Kidney (tissue), 22 donors: ENCODE measurements at places on chromosomes 7 and 10. TPM values are rescaled to one million over a fixed set of nuclear protein-coding genes. Genes with fewer than 3 reads are reported as not detected.

The FOXI2 gene
- 1.1 TPM for total RNA-seq

The DOCK1 gene
- 81.7 TPM for total RNA-seq

DNA sequence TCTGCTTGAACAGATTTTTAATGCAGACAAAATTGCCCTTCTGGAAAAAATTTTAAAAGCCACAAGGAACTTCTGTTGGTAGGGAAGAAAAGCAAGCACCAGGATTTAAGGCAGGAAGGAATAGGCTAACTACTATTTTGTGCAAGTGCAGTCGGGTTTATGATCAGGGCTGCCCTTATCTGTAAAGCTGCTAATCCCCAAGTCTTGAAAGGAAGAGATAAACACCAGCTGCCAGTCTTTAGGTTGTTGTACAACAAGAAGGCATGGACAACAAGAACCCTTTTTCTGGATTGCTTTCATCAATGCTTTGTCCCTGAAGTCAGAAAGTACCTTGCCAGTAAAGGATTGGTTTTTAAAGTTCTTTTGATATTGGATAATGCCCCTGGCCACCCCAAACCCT is 40.7 kb downstream of the RALA start:
- DNase-seq, result no peak

GRCh38 chr7:128103498-128104107 is 72.4 kb upstream of the LRRC4 start:
- DNase-seq, result peak; percentile 21

DNA sequence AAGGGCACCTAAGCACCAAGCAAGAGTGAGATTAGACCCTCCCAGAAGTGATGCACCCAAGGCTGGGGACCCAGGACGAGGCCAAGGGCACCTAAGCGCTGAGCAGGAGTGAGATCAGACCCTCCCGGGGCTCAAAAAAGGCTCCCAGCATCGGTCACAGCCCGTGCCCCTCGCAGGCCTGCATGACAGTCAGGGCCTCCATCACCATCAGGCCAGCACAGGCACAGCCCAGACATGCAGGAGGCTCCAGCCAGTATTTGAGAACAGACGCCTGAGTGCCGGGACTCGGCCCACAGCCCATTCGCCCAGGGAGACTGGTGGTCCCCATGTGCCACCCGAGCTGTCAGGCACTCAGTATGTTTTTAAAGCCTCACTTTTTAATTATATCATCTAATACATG is 595.9 kb downstream of the PTPRN2 start:
- no peak for DNase-seq

- DNase-seq, result no peak
Observed at GRCh38 chr10:58981846-58982245, 194.6 kb upstream of the PHYHIPL start.

- no peak for DNase-seq
Observed at GRCh38 chr7:12685550-12685949, 1.9 kb upstream of the ARL4A start.

- DNase-seq, result no peak
Observed at GRCh38 chr10:44944354-44944753, 15.2 kb upstream of the RASSF4 start.

GRCh38 chr7:98329100-98329790 is 47.8 kb downstream of the BRI3 start:
- no peak for DNase-seq

DNA sequence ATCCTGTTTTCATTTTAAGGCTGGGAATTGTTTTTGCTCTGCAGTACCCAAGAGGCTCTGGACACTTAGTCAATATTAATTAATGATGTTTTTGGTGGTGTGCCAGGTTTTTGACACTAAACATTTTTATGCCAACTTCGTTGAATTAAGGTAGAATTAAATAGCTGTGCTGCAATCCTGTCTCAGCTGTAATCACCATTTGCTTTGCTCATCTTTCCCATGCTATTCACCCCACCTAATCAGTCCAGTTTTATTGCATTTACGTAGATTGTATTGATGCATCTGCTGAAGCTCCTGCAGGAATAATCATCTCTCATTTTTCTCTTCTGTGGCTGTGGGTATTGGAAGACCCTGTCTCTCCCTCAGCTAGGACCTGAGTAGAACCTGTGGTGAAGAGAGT is 52.6 kb upstream of the TRUB1 start:
- DNase-seq, result no peak

DNA sequence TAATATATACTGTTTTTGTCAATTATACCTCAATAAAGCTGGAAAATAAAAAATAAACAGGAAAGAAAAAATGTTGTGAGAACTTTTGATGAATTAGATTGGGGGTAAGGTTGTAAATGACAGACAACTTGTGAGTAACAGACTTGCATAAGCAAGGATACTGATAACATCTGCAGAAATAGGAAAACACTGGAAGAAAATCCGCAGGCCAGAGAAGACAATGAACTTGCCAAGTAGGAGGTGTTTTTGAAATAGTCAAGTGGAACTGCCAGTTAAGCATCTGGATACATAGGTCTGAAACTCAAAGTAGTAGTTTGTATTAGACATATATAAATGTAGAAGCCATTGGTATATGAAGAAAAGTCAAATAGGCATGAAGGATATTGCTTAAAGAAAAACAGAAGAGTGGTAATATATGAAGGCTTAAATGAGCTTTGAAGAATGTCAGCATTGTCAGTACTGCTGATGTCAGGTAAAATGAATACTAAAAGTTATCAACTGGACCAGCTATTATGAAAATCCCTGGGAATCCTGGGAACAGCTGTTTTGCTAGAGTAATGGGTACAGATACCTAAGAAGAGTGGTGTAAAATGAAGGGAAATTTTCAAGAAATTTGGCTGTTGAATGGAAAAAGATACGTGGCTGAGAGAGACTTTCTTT is 58.7 kb downstream of the DNAJC1 start:
- DNase-seq, result no peak
